ENCODE measurements at places on chromosomes 5 and 9.

DNA sequence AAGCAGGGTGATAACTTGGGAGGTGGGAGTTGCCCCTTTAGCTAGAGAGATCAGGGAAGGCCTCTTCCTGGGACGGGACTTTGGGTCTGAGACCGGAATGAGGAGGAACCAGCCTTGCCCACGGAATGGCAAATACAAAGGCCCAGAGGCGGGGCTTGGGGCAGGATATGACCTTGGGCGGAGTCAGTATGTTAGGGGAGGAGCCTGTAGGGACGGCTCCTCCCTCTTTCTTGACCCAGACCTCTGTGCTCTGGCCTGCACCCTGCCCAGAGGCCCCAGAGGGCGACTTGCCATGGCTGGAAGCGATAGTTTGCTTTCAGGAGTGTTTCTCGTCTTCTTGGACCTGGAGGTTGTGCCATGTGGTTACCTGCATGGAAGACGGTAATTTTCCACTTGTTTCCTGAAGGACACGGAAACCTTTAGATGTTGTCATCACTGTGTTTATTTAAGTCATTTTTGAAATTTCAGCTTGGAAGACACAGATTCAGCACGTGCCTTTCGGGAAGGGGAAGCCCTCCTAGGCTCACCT, 85.6 kb downstream of the DAB2IP start:
- DNase-seq, result peak; percentile 46

GRCh38 chr5:145915970-145916638, 20.3 kb upstream of the SH3RF2 start:
- DNase-seq, result peak; percentile 13

DNA sequence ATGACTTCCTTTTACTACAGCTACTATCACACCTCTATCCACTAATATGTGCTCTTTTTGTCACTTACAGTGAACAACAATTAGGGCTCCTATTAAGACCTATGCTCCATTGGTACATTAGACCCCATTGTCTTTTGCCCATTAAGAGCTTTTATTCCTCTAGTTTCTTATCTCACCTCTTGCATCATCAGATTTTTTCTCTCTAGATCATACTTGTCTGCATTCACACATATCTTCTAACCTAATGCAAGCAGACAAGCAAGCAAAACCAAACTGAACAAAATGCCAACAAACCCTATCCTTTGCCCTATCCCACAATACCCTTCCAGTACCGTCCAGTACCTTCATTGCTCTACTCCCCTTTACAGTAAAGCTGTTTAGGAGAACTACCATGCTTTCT, 10.1 kb upstream of the RBM27 start:
- no peak for DNase-seq

DNA sequence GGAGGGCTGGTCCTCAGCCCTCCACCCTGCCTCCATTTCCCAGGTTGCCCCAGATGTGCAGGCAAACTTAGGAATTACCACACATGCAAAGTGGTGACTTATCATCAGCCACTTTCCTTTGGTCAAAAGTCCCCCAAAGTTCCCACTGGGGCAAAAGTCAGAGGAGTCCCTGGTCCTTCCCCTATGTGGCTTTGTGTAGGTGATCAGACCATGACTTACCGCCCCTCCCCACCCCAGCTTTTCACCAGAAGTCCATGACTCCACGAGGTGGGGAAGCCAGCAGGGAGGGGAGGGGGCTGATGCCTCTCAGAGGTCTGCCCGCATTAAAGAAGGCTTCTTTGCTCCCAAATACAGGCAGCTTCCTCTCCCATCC, 5.8 kb downstream of the TRAF1 start:
- peak; percentile 48 for DNase-seq

GRCh38 chr5:169629847-169630548, 7.1 kb upstream of the DOCK2 start:
- DNase-seq, result no peak

DNA sequence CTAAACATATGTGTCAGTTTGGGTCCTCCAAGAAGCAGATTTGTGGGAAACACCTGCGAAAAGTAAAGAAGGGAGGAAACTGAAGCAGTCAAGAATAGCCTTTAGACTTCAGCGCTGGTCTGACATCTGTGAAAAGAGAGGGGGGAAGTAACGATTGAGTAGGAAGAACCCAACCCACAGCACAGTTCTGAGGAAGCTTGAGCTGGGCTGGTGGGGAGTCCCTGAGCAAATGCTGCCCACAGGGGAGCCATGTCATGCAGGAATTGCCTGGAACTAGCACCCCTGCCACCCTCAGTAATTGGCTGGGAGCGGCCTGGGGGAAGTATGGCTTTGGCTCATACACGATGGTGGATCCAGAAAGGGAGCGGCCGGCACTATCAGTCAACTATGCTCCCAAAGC, 20.6 kb downstream of the FAM240B start:
- DNase-seq, result peak; percentile 71

All from inflammatory macrophage (primary cell).